ENCODE measurements at places on chromosomes 5 and 9. TPM values are rescaled to one million over a fixed set of nuclear protein-coding genes. Genes with fewer than 3 reads are reported as not detected.

DNA sequence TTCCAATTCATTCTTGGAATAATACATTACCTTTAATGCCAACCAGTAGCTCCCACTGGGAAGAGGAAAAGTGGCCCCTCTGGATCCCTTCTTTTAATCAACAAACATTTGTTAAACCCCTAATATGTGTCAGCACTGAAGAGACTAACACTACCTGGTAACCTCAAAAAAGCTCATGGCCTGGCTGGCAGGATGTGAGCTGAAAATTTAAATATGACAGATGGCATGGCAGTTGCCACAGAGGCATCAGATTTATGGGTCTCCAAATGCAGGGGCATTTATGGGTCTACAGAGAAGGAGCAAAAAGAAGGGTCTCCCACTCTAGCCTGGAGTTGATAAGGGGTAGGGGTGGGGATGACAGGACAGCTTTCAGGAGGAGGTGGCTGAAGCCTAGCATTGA, 12.5 kb downstream of the DNAH5 start:
- no peak for DNase-seq

DNA sequence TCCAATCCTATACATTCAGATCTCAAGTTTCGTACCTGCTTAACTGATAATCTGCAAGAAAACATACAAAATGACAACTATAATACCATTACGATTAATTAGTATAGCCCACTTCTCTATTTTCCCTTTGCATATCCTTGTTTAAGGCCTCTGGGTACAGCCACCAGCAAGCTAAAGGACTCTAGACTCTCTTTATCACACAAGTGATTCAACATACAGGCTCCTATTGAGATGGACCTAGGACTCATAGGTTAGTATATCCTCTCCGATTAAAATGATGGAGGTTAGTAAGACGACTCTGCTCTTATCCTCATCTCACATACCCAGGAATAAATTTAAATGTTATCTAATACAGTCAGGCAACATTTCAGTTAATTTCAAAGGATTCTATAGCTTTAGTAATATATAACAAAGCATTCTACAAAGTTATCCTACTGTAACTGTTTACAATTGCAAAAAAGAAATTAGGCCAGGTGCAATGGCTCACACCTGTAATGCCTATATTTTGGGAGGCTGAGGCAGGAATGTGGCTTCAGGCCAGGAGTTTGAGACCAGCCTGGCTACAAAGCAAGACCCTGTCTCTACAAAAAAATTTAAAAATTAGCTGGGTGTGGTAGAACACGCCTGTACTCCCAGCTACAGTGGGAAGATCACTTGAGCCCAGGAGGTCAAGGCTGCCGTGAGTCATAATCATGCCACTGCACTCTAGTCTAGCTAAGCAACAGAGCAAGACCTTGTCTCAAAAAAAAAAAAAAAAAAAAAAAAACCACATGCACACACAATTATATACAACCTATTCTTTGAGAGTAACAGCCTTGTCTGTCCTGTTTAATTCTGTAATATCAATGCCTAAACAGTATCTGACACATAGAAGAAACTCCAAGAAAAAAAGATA, 15.4 kb downstream of the HAUS6 start:
- DNase-seq: peak; percentile 88

GRCh38 chr9:131502781-131503625, at the start of gene POMT1:
POMT1 (plus strand) TSS chr9:131502918; CDS start chr9:131504219, 1,301 bp downstream.
- DNase-seq: peak; percentile 77

GRCh38 chr5:35954175-35954574, 15.8 kb upstream of the CAPSL start:
- no peak for DNase-seq

- DNase-seq: peak; percentile 75
Measured at GRCh38 chr9:96859461-96860198, 5.3 kb upstream of the ZNF782 start.

GRCh38 chr5:67012171-67012570, 184.4 kb downstream of the CD180 start:
- no peak for DNase-seq

DNA sequence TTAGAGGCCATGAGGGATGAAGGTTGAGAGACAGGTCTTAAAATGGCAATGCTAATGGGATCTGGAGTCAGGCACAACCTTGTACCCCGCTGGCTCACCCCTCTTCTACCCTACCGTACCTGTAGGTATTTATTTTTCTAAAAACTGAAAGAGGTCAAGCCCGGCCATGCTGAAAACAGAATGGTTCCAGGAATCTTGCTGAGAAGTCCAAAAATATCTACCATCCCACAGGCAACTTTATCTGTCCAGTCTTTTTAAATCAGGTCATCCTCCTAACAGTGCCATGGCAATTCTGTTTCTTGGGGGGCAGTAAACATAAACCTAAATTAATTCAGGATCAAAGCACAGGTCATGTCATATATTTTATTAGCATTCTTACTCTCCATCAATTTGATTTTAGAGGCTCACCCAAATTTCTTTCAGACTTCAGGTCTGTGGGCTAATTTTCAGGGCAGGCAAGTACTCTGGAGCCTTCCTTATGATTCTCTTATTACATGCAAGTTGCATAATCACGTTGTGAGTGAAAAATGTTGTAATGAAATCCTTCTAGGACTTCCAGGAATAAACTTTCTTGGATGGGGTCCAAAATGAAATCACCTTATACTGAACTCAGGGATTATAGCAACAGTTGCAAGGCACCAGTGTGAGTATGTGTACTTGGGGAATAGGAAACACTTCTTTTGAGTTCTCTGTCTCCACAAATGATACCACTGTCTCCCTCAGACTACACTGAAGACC, 102.7 kb upstream of the NREP start:
- peak; percentile 94 for DNase-seq

DNA sequence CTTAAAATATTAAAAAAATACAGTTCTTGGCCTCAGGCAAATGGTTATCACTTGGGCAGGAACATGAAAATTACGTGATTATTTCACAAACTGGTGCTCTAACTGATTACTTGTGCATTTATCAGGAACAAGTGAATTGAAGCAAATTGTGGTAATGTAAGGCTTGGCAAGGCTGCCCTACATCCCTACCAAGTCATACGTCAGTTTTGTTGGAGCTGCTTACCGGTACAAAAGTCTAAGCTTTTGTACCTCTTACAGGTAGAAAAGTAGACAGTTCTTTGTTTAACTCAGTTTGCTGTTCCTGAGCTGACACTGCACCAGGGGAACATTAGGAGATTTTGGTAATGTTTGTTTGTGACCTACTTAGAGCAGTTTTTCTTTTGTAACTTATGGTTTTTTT, 2.2 kb downstream of the G3BP1 start:
- DNase-seq: peak; percentile 8

GRCh38 chr9:105871540-105871939, 177.2 kb downstream of the TMEM38B start:
- DNase-seq: no peak

DNA sequence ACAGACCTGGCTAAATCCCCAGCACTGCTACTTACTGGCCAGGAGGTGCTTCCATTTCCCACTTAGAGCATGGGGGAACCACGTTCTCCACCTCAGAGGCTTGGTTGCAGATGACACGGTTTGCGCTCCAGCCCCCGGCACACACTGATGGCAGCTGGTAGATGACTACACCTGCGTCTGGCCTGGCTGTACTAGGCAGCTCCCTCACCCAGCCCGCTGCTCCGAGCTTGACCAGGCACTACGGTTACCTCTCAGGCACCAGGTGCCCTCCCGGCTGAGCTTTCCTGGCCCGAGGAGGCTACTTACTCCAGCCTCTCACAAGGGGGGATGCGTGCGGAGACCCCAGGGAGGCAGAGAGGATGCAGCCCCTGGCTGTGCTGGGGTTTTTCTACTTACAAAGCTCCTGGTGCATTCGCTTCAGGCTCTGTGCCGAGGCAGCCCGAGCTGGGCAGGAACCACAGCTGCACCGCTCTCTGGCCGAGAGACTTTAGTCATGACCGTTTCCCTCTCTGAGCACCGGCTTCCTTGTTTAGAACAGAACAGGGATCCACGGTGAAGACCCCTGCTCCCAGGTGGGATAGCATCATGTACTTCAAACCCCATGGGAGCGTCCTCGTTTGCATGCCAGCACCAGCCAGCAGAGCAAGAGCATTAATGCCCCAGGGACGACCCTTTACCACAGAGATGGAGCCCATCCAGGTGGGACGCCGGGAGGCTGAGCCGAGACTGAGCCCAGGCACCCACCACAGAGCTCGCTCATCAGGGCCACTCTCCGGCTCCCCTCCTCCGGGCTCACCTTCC, 7.6 kb upstream of the GBGT1 start:
- DNase-seq: no peak

- DNase-seq: no peak
Measured at GRCh38 chr5:145750199-145750598, 84.9 kb downstream of the PRELID2 start.

GRCh38 chr5:112951124-112951702, 25.4 kb upstream of the DCP2 start:
- no peak for DNase-seq

DNA sequence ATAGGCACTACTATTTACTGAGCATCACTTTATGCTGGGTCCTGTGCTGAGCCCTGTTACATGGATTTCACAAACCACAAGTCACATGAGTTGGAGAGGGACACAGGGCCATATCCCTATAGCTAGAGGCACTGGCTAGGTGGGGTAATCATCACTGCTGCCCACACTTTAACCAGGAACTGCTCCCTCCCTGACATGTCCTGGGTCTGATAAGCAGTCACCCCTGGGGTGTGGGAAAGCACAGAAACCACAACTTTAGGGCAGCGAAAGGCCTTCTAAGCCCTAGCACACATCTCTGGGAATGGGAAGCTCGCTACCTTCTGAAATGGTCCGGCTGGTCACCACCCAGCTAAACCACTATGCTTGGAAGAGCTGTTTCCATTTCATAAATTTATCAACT, 15.0 kb downstream of the TBC1D2 start:
- DNase-seq: no peak

DNA sequence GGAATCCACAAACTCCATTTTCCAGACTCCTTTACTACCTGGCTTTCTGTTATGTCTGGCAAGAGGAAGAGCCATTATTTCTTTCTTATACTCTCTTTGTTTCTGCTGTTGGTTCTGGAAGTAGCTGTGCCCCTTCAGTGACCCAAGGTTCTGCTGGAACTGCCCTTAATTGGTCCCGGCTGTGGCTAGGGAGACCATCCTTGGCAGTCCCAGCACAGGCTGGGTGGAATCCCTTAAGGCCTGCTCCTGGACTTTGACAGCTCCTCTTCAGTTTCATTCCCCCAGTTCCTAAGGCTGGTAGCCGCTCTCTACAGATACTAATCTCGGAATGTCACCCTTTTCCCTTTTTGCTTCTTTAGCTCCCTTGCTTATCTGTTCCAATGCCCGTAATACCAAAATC, 81.9 kb upstream of the GLIS3 start:
- DNase-seq: no peak

DNA sequence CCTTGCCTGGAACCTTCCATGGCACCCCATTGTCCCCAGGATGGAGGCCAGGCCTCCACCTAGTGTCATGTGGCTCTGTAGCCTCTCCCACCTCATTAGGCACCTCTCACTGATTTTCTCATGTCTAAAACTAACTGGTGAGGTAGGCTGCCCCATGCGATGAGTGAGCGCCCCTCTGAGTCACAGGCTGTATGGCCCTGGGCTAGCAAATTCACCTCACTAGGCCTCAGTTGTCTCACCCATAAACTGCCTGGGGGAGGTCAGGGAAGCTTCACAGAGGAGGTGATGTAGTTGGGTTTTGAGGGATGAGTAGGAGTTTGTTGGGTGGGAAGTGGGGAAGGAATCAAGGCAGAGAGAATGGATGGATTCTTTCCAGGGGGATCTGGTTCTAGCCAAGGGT, 8.8 kb downstream of the RXRA start:
- DNase-seq: no peak

GRCh38 chr5:39058178-39058921, 15.8 kb downstream of the RICTOR start:
- no peak for DNase-seq

- peak; percentile 62 for DNase-seq
Measured at GRCh38 chr5:83967417-83967816, 246.8 kb upstream of the HAPLN1 start.

GRCh38 chr9:94623253-94623652, 16.1 kb downstream of the FBP1 start:
- DNase-seq: no peak

DNA sequence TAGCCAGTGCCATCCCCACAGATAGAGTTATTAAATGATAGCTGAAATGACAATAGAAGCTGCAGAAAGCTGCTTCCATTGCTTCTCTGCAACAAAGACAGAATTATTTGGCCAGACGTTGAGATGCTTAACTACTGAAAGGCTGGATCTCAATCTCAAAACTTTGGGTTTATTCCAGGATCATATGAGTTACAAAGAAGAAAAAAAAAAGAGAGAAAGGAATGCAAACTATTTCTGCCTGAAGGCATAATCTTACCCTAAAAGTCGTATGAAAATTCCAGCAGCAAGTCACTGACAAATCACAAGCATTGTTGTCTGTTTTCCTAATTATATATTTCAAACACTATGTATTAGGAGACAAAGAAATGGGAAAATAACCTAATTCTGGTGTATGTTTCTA, 12.8 kb upstream of the TYRP1 start:
- DNase-seq: peak; percentile 46

The ADRA1B gene
- total RNA-seq: 0.43 TPM

The ARHGEF39 gene
- total RNA-seq: 0.97 TPM

The VPS13A gene
- 53.1 TPM for total RNA-seq

The C9orf50 gene
- not detected for total RNA-seq

The CDK5RAP2 gene
- 21.2 TPM for total RNA-seq

The GAPT gene
- not detected for total RNA-seq

The STPG3 gene
- total RNA-seq: not detected

The C5orf22 gene
- 42.3 TPM for total RNA-seq

The LURAP1L gene
- 49.0 TPM for total RNA-seq

The RAD17 gene
- total RNA-seq: 21.3 TPM
